ENCODE measurements at places on chromosomes 4 and X. TPM values are rescaled to one million over a fixed set of nuclear protein-coding genes. Genes with fewer than 3 reads are reported as not detected.

Gene VSIG1
- 0.26 TPM for total RNA-seq

Gene FUNDC1
- total RNA-seq = 26.6 TPM

Gene NXF2B
- not detected for total RNA-seq

Gene NR3C2
- not detected for total RNA-seq

Gene FGF13
- 0.07 TPM for total RNA-seq

Gene MAGEE2
- not detected for total RNA-seq

Gene PABPC5
- 0.08 TPM for total RNA-seq

Gene FAM236C
- total RNA-seq = not detected

Gene CPE
- total RNA-seq = 1.9 TPM

Gene TSPAN6
- 42.8 TPM for total RNA-seq

Gene FANCB
- 2.3 TPM for total RNA-seq

Gene SSX2
- total RNA-seq = not detected

Gene CFAP99
- total RNA-seq = 0.06 TPM

Gene ADH7
- total RNA-seq = not detected

Gene CT45A7
- not detected for total RNA-seq

Gene AKAP4
- total RNA-seq = not detected

Gene FAM156B
- 9.0 TPM for total RNA-seq

Gene MAGEC1
- 0.09 TPM for total RNA-seq

Gene CABS1
- not detected for total RNA-seq

Gene RHOXF1
- not detected for total RNA-seq

Gene PTPN13
- total RNA-seq = 4.3 TPM

Gene TEX13B
- total RNA-seq = not detected

Gene FATE1
- total RNA-seq = not detected

Gene AVPR2
- not detected for total RNA-seq

Gene CITED1
- total RNA-seq = 1.5 TPM

Gene ASB9
- 21.4 TPM for total RNA-seq

Gene SYTL5
- total RNA-seq = 0.38 TPM

Gene CLNK
- total RNA-seq = not detected

Gene CXorf49B
- not detected for total RNA-seq

Gene F11
- not detected for total RNA-seq

Gene CTAG2
- total RNA-seq = not detected

Gene TLR3
- total RNA-seq = 0.40 TPM

Gene DCAF8L2
- total RNA-seq = not detected

Gene ODAPH
- not detected for total RNA-seq

Gene SHROOM2
- total RNA-seq = 0.48 TPM

Gene KCTD8
- total RNA-seq = not detected

Gene PNMA5
- total RNA-seq = not detected

Gene EFHC2
- 0.30 TPM for total RNA-seq

All from A549 treated with GW870086 at 1 μM for 4 hours (cell line).